ENCODE measurements at places on chromosomes 11 and 22. TPM values are rescaled to one million over a fixed set of nuclear protein-coding genes. Genes with fewer than 3 reads are reported as not detected.

Gene SCARF2
- 15.7 TPM for total RNA-seq

Gene APOBEC3A
- total RNA-seq = 8.0 TPM

Gene ADAMTS15
- 10.1 TPM for total RNA-seq

- DNase-seq = peak; percentile 94
Observed at GRCh38 chr11:68354148-68354872, 41.9 kb downstream of the LRP5 start.

GRCh38 chr22:39236321-39237317 is 8.2 kb downstream of the PDGFB start:
- DNase-seq = no peak

DNA sequence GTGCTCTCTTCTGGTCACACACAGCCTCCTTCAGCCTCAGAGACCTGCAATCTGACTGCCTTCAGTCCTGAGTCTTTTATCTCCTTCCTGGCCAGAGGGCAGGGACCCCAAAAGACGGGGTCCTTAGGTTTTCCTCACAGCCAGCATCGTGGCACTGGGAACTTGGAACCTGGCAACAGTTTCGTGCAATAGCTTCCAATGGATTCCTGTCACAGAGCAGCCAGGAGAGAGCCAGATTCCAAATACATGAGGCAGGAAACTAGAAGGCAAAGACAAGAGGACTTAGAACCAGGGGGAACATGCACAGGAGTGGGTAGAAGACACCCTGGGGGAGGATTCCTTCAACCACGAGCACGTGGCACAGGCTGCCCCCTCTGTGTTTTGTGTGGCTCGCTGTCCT is 48.6 kb downstream of the C11orf91 start:
- DNase-seq = no peak

DNA sequence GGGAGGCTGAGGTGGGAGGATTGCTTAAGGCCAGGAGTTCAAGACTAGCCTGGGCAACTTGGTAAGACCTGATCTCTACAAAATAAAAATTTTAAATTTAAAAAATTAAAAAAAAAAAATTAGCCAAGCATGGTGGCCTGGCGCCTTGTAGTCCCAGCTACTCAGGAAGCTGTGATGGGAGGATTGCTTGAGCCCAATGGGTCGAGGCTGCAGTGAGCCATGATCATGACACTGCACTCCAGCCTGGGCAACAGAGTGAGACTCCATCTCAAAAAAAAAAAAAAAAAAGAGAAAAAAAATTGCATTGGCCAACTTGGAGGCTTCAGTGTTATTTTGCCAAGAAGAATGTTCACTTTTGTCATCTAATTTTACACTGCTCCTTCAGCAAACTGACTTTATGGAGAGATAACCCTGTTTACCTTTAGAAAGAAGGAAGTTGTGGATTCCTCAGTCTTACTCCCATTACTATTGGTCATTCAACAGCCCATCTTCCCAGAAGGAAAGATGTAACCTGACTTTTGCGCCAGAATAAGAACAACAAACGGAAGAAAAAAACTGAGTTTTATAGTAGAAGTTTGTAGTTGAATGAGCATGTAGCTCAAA is 13.1 kb downstream of the KMT2A start:
- DNase-seq = no peak

- no peak for DNase-seq
Observed at GRCh38 chr22:35315141-35315854, 15.6 kb downstream of the TOM1 start.

GRCh38 chr11:793556-793955 is 3.7 kb upstream of the CEND1 start:
- no peak for DNase-seq

GRCh38 chr11:72642043-72642883 is 32.0 kb downstream of the PDE2A start:
- no peak for DNase-seq

GRCh38 chr11:122796128-122796717 is 42.1 kb upstream of the CRTAM start:
- no peak for DNase-seq
